Germinal center (tissue), 1 donor: ENCODE measurements at places on chromosomes 5 and 9.

DNA sequence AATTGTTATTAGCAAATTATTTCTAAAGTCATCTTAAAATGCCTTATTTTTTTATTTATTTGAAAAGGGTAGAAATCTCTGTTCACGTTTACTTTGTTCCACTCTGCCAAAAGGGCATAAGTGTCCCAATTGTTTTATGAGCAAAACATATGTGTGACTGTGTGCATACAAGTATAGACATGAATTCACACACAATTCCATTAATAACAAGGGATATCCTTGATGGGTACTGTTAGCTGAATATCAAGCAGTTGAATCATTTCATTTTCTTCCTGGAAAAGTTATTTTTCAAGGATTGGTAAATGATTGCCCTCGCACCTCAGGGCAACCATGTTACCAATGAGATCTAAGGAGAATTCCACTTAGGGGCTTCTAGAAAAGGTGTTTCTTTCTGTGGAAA is 92.1 kb upstream of the TAF11L2 start:
- DNase-seq, result no peak

- no peak for DNase-seq
These were observed 219.2 kb downstream of the DCP2 start for GRCh38 chr5:113195771-113196170.

DNA sequence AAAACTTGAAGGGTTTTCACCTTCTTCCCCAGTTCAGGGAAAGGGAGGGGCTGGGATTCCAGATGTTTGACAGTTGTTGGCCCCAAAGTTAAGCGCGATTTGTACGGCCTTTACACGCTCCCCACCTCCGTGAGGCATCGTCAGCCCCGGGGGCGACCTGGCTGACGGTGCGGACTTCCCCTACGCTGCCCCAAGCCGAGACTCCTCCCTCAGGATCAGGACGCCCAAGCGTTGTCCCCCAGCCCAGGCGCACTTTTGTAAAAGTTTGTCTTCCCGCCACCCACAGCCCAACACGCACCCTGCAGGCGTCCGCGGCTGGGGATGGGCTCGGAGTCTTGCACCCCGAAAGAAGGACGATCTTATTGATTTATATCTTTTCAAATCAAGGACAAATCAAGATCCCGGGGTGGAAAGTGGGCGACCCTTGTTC is 713 bp downstream of the MOB3B start:
- peak; percentile 57 for DNase-seq

GRCh38 chr5:33372721-33373472 is 67.9 kb upstream of the TARS1 start:
- DNase-seq, result no peak

DNA sequence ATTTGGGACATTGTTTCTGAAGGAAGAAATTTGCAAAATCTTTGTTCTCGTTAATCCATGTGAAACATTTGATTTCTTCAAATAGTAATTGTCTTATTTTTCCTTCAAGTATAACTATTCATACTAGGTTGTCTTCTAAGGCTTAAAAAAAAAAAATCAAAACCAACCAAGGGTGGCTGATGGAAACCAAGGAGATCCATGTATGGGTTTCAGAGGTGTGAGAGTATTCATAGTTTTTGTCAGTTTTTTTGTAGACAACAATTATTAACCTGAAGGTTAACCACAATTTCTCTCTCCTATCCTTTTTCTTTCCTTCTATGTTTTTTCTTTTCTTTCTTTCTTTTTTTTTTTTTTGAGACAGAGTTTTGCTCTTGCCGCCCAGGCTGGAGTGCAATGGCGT is 35.4 kb downstream of the KDM4C start:
- no peak for DNase-seq

DNA sequence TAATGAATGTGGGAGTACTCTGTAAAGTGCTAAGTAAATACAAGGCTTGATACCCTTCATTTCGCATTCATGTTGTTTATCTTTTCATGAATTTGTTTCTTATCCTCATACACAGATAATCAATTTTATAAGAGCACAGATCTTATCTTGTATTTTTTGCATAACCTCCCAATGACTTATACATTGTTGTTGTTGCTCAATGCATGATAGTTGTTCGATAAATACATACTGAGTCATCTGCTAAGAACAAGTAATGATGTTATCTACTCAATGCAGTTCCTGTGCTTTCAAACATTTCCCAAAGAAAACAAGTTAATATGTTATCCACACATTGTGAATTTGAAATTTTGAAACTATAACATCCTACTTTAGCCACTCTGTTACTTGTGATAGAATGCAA is 60.7 kb downstream of the TAF11L14 start:
- no peak for DNase-seq

GRCh38 chr9:34463098-34463900 is 4.7 kb downstream of the DNAI1 start:
- DNase-seq, result no peak

- peak; percentile 66 for DNase-seq
These were observed 138.4 kb downstream of the LHFPL2 start for GRCh38 chr5:78509884-78510769.

GRCh38 chr5:35012796-35013195 is 35.0 kb downstream of the AGXT2 start:
- no peak for DNase-seq

- DNase-seq, result peak; percentile 75
These were observed 53.2 kb downstream of the USP20 start for GRCh38 chr9:129888293-129889121.

- DNase-seq, result no peak
These were observed 18.4 kb upstream of the SLC9A3 start for GRCh38 chr5:542319-543311.

DNA sequence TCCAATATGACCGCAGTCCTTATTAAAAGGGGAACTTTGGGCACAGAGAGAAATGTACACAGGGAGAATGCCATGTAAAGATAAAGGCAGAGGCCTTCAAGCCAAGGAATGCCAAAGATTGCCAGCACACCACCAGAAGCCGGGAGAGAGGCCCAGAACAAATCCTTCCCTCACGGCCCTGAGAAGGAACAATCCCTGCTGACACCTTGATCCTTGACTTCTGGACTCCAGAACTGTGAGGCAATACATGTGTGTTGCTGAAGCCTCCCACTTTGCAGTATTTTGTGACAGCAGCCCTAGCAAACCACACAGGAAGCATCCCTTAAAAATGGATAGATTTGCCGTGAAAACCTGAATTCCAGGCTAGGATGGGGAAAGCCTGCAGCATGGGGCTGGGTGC is 80.0 kb downstream of the MAMDC2 start:
- DNase-seq, result no peak

DNA sequence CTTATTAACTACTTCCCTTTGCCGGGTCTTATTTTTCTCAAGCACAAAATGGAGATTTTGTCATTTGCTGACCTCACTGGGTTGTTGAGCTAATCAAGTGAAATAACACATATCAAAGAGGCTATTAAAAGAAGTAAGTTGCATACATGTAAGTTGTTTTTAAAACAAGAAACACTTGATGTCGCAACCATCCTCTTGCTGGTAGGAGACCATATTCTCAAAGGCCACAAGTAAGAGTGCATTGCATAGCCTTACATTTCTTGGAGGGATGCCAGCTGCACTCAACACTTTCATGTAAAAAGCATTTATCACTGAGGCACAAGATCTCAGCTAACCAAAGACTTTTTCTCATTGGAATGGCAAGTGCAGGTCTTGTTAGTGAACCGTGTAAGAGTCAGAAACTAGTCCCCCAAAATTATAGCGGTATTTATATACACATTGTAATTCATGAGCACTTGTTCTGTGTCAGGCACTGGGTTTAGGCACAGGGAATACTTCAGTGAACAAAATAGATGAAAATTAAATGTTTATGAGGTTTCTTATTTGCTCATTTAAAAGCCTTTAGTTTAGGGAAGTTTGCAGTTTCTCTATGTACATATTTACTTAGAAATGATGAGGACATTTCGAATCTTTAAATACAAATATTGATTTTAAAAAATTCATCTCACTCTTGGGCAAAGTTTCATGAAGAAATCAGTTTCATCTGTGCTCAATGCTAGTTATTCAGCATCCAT is 72.0 kb downstream of the ZFAND5 start:
- no peak for DNase-seq

- DNase-seq, result no peak
These were observed 409.5 kb downstream of the ARHGEF28 start for GRCh38 chr5:74035521-74035937.

GRCh38 chr5:130964231-130965202 is 200.5 kb downstream of the HINT1 start:
- no peak for DNase-seq

DNA sequence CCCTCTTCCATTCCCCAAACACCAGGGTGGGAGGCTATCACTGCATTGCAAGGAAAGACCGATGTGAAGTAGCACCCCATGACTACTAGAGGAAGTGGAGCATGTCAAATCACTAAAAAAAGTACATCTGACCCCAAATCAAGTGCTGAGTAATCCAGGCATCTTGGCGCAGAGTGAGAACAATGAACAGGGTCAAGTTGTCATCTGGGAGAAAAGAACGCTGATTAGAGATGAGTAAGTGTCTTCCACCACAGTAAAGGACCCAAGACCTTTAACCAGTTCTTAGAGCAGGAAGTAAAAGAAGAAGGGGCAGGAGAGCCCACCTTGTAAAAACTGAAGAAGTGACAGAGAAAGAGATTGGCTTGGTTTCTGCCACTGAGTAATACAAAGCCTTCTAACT is 75.0 kb upstream of the RAD23B start:
- no peak for DNase-seq

DNA sequence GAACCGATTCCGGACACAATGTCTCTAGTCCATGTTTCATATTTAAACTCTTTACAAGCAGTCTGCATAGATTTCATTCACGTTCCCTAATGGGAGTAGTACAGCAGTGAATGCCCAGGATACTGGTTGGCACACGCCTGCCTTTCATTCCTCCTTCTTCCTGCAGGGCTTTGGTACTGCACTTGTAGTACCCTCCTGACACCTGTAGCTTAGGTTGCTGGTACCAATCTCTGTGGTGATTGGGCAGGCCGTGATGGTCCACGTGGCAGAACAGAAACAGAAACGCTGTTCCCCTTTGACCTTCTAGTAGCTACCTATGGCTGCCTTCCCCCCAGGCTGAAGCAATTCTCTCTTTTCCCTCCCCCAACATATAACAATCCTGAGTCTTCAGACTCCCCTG is 107.3 kb upstream of the MEGF10 start:
- DNase-seq, result no peak

DNA sequence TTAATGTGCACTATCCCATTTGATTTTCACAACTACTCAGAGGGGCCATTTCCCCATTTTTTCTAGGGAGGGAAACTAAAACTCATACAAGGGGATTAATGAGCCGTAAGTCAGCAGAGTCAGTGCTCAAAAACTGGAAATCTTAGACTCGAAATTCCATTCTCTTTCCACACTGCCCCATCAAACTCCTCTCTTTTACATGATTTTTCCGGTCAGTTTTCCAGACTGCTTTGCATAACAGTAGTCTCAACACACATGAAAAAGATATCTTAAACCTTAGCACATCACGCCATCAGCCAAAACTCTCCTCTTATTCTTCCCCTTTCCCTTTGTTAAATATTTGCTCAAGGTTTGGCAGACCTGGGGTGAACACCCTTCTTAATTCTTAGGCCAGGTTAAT is 332.0 kb downstream of the RFX3 start:
- DNase-seq, result no peak

DNA sequence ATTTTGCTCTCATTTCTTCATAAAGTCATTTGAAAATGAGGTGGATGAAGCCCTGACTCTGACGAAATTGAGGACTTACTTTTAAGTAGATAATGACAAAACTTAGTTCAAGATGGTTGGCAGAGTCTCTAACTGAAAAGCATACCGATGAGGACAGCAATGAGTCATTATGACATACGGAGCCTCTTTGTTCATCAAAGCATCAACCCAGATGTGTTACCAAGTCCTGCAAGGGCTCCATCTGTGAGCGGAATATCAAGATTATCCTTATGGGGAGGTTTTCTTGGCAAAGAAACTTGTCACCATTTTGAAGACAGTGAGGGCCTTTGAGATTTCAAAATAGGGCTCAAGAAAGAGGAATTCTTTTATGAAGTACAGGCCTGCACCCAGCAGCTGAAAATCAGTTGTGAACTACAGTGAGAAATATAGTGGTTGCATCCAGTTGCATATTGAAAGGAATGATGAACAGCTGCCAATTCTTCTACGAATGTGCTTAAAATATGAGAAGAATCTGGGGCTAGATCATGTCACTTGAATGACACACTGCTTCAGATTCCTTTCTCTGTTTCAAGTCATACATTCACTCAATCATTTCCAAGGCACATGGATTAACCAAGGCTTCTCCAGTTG is 86.6 kb upstream of the SLC24A2 start:
- no peak for DNase-seq

DNA sequence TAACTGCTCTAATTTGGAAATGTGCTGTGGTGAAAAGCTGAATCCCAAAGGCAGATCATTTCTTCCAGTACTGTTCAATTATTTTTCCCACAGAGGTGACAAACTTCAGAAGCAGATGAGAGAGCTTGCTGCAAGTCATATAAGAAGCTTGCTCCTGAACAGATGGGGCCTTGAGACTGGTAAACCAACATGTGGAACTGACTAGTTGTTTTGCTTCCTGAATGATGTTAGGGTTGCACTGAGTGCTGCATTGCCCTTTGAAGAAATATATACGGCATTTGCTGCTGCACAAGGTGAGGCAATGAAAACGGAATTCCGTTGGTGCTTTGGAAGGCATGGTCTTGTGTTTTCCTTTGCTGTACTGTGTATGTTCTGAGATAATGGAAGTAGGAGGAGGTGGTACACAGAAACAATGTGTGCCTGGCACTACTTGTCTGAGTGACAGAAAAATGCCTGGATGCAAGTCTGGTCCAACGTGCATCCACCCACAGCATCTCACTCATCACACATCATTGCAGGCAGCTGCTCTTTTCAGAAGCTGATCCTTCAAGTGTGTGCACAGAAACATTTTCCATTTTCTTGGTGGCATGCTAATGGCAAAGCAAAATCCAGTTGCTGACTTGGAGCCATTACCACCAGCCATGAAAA is 76.9 kb downstream of the ANKH start:
- no peak for DNase-seq

DNA sequence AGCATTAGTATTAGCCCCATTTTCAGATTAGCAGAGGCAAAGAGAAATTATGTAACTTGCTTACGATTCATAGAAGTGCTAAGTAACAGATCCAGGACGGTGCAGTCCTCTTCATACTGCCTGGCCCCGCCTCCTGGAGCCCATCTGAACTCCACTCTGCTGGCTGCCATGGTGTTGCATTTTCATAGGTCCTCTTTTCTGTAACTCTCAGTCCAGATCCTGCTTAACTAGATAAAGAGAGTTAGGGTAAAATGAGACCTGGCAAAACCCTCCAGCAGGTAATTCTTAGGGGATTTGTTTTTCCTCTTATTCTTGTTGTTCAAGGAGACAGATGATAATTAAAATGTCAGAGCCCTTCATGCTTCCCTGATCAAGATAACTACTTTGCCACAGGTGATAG is 135.1 kb upstream of the EFNA5 start:
- no peak for DNase-seq

- DNase-seq, result no peak
These were observed 32.7 kb downstream of the EXOC3 start for GRCh38 chr5:475704-476101.

GRCh38 chr9:114906922-114907571 is 23.3 kb downstream of the TNFSF8 start:
- DNase-seq, result no peak

GRCh38 chr9:84027201-84027600 is 46.6 kb downstream of the RMI1 start:
- no peak for DNase-seq

GRCh38 chr9:89234205-89235067 is 55.8 kb upstream of the SHC3 start:
- peak; percentile 14 for DNase-seq

- DNase-seq, result no peak
These were observed 20.0 kb downstream of the MORN5 start for GRCh38 chr9:122179690-122180074.

- DNase-seq, result no peak
These were observed 4.2 kb downstream of the MELK start for GRCh38 chr9:36576866-36577265.
